Naive thymus-derived CD8-positive, alpha-beta T cell (primary cell): ENCODE measurements at places on chromosomes 12 and 14.

DNA sequence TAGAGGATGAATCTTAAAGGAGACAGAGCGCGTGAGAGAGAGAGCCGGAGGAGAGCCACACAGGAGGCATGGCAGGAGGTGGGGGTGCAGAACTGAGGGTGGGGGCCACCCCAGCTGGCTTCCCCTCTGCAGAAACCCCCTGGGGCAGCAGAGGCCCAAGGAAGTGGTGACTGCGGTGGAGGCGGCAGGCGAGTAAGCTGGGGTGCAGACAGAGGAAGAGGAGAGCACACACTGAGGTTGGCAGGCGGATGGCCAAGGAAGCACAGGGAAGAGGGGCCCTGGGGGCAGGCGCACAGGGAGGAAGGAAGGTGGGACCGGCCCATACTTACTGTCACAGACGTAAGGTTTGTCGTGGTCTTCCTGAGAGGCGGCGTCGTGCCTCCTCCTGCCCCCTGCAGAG is 179.8 kb downstream of the DPF3 start:
- peak; percentile 70 for DNase-seq

- no peak for DNase-seq
These were observed 26.6 kb upstream of the RTRAF start for GRCh38 chr14:51962711-51963110.

- DNase-seq: no peak
These were observed 44.8 kb downstream of the ESR2 start for GRCh38 chr14:64249363-64249762.

DNA sequence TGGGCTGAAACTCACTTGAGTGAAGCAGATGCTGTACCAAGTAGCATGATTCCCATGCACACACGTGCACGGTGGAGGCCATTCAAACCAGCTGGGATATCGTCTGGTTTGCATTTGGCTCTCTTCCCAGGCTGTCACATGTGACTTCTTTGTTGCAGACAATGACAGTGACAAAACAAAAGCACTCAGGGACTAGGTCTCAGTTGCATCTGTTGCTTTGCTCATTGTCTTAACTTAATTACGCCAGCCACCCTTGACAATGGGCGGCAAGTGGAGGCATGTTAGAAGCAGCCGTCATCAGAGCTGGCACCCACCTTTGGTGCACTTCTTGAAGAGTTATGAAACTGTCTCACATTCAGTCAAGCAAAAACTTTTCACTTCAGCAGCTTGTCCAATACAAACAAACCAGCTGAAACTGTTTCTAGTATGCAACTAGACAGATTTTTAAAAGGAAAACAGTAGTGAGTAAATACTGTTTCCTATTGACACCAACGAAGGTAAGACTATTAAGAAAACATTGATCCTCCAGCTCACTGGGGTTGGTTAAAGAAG is 74.3 kb downstream of the IGF1 start:
- DNase-seq: no peak

DNA sequence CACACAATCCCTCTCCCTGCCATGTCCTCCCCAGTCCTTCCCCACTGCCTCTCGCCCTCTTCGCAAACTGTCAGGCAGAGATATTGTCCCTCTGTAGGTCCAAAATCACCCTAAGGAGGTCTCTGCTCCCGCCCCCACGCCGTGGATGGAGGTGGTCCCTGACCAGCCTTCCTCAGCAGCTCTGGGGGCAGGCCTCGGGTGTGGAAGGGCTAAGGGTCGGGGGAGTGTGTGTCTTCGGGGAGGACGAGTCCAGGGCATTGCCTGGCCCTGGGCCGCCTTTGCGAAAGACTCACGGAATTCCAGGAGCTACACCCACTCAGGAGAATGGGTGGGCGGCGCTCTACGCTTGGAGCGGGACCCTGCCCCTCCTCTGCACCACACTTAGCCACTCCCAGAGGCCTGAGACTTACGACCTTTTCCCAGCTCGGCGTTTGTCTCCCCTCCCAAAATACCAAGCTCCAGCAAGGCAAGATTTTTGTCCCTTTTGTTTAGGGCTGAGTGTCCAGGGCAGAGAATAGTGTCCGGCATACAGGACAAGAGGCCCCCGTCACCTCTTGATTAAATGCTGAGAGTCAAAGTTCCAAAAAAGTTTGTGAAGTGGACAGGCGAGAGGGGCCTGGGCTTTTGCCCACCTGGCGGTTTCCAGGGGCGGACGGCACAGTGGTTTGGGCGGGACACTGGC is 881 bp downstream of the PYGL start:
- no peak for DNase-seq
